CD4-positive, alpha-beta T cell (primary cell): ENCODE measurements at places on chromosomes 16 and 17. TPM values are rescaled to one million over a fixed set of nuclear protein-coding genes. Genes with fewer than 3 reads are reported as not detected.
A peak's percentile ranks its signal among the peaks of the same experiment; 100 is the strongest.

- H3K27ac ChIP-seq: peak overlapping the region; percentile 24
- no peaks in the 10 kb centered on the region for H3K27me3 ChIP-seq
- H3K4me1 ChIP-seq: peaks cover 33% of the 10 kb centered on the region
- DNase-seq: peak; percentile 84
These were observed 62.8 kb downstream of the GRB7 start for GRCh38 chr17:39800540-39800939.

Gene KRTAP4-9
- not detected for total RNA-seq

DNA sequence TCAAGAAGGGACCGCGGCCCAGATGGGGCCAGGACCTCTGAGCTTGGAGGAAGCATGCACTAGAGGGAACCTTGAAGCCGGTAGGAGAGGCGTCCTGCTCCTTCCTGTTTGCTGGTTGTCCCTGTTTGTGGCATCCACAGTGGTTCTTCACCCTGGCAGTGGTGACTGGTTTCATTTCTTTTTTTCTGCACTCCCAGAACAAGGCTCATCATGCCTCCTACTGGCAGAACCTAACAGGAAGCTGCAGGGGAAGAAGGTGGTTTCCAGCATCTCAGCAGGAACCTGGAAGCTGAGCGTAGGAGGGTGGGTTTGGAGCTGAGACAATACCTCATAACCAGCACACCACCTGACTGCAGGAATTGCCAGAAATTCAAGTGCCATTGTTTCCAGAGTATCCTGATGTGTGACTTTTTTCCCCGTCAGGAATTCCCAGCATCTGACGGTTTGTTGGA lies 5.8 kb downstream of the TMEM231 start:
- no peaks in the 10 kb centered on the region for H3K27me3 ChIP-seq
- H3K27ac ChIP-seq: no peak overlapping the region
- no peak overlapping the region for H3K4me3 ChIP-seq

DNA sequence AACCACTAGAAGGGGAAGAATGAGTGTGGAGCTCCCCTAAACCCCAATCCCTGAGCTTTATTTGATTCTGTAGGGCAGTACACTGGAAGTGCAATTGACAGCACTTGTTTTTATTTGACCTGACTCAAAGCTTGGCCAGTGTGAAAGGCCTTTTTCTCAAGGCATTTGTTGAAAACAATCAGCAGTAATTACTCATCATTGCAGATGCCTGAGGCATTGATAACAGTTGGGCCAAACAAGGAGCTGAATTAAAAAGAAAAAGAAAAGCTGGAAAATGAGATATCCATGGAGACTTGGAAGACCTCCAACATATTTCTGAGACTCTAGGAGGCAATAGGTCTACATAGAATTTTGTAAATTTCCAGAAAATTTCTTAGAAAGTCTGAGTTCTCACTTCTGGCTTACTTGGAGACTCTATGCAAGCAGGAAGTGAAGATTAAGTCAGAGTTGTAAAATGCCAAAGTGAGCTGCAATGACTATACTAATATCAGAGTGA lies 200.8 kb upstream of the KCNJ16 start:
- DNase-seq: no peak
- no peaks in the 10 kb centered on the region for H3K27me3 ChIP-seq
- no peaks in the 10 kb centered on the region for H3K4me1 ChIP-seq
- no peak overlapping the region for H3K4me3 ChIP-seq

- no peak overlapping the region for H3K27ac ChIP-seq
- H3K4me1 ChIP-seq: no peaks in the 10 kb centered on the region
- H3K4me3 ChIP-seq: no peak overlapping the region
- no peak for DNase-seq
These were observed 25.0 kb downstream of the FBXL20 start for GRCh38 chr17:39376434-39376833.

DNA sequence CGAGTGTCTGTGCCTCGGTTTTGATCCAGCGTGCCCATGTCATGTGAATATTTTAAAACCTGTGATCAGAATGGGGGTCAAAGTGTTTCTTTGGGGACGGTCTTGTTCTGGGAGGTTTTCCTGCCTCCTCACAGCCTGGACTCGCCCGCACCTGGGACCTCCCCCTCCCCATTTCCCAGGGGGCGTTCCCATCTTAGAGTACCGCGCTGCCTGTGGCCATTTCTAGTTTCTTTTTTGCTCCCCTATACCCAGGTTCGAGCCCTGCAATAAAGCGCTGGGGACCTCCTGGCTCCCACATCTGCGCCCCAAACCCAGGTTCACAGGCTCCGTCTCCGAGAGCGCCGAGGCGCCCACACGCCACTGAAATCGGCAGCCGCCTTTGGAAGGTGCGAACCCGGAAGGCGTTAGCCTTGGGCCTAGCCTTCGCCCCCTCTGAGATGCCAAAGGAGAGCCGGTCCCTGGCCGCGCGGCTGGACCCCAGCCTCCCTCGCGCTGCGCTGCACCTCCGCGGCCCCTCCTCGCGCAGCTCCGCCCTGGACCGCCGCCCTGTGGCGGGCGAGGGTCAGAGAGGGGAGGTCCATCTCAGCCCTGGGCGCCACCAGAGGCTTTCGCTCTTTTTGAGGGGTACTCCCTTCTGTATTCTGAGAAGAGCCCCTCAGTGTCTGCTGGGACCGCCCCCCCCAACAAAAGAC lies 1.7 kb downstream of the KCNJ12 start:
- H3K27me3 ChIP-seq: peaks cover 29% of the 10 kb centered on the region
- no peak for DNase-seq
- H3K27ac ChIP-seq: no peak overlapping the region
- no peak overlapping the region for H3K4me3 ChIP-seq
- H3K36me3 ChIP-seq: no peaks in the 10 kb centered on the region

GRCh38 chr17:77577491-77577890 lies 381.0 kb upstream of the TNRC6C start:
- H3K27me3 ChIP-seq: peaks cover 8% of the 10 kb centered on the region
- DNase-seq: no peak
- H3K27ac ChIP-seq: no peak overlapping the region
- H3K36me3 ChIP-seq: no peaks in the 10 kb centered on the region
- H3K4me1 ChIP-seq: no peaks in the 10 kb centered on the region

Gene SLC16A13
- 2.4 TPM for total RNA-seq

- DNase-seq: peak; percentile 21
- H3K27ac ChIP-seq: no peak overlapping the region
- H3K4me3 ChIP-seq: no peak overlapping the region
- H3K27me3 ChIP-seq: no peaks in the 10 kb centered on the region
These were observed 62.9 kb downstream of the ADCY9 start for GRCh38 chr16:4053301-4053845.

- no peak overlapping the region for H3K4me3 ChIP-seq
- peaks cover 99% of the 10 kb centered on the region for H3K36me3 ChIP-seq
- peaks cover 28% of the 10 kb centered on the region for H3K4me1 ChIP-seq
These were observed 42.0 kb downstream of the ADCY7 start for GRCh38 chr16:50308237-50308965.

Gene RAMP2
- total RNA-seq: not detected

GRCh38 chr17:66351033-66351432 lies 48.6 kb downstream of the PRKCA start:
- H3K27me3 ChIP-seq: no peaks in the 10 kb centered on the region
- no peak overlapping the region for H3K27ac ChIP-seq
- no peaks in the 10 kb centered on the region for H3K36me3 ChIP-seq
- no peak for DNase-seq

Gene SOST
- not detected for total RNA-seq

- H3K4me3 ChIP-seq: no peak overlapping the region
- DNase-seq: peak; percentile 48
- no peak overlapping the region for H3K27ac ChIP-seq
- H3K27me3 ChIP-seq: no peaks in the 10 kb centered on the region
- H3K36me3 ChIP-seq: no peaks in the 10 kb centered on the region
These were observed 21.7 kb downstream of the SLC25A10 start for GRCh38 chr17:81733507-81734404.

Gene SBK1
- total RNA-seq: 13.5 TPM

Gene RCVRN
- not detected for total RNA-seq

Gene C17orf113
- 0.55 TPM for total RNA-seq

- H3K27ac ChIP-seq: peak overlapping the region; percentile 88
- no peaks in the 10 kb centered on the region for H3K27me3 ChIP-seq
- peaks cover 98% of the 10 kb centered on the region for H3K4me1 ChIP-seq
These were observed 49.9 kb downstream of the NLRC5 start for GRCh38 chr16:57039148-57039812.

Gene MT4
- not detected for total RNA-seq

- peak overlapping the region; percentile 96 for H3K27ac ChIP-seq
- no peak for DNase-seq
- peak overlapping the region; percentile 74 for H3K4me3 ChIP-seq
- peaks cover 55% of the 10 kb centered on the region for H3K36me3 ChIP-seq
- H3K27me3 ChIP-seq: no peaks in the 10 kb centered on the region
- H3K4me1 ChIP-seq: peaks cover 86% of the 10 kb centered on the region
These were observed 1.2 kb downstream of the C16orf54 start for GRCh38 chr16:29744541-29745101.

- peaks cover 72% of the 10 kb centered on the region for H3K4me1 ChIP-seq
- H3K27me3 ChIP-seq: peaks cover 90% of the 10 kb centered on the region
- peak overlapping the region; percentile 12 for H3K4me3 ChIP-seq
These were observed 482 bp downstream of the BAHCC1 start for GRCh38 chr17:81395600-81396277.

- no peak overlapping the region for H3K4me3 ChIP-seq
- no peaks in the 10 kb centered on the region for H3K27me3 ChIP-seq
- DNase-seq: no peak
These were observed 51.6 kb downstream of the ACTG1 start for GRCh38 chr17:81460856-81461460.

Gene TPSAB1
- total RNA-seq: 0.22 TPM

Gene GLIS2
- total RNA-seq: not detected

DNA sequence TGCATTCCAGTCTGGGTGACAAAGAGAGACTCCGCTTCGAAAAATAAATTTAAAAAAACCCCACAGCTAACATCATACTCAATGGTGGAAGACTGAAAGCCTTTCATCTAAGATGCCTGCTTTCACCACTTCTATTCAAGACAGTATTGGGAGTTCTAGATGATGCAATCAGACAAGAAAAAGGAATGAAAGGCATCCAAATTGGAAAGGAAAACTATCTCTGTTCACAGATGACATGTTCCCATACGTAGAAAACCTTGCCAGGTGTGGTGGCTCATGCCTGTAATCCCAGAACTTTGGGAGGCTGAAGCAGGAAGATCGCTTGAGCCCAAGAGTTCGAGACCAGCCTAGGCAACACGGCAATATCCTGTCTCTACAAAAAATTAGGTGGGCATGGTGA lies 31.1 kb downstream of the RANBP10 start:
- H3K36me3 ChIP-seq: peaks cover 20% of the 10 kb centered on the region
- H3K4me3 ChIP-seq: no peak overlapping the region
- no peak overlapping the region for H3K27ac ChIP-seq
- DNase-seq: no peak
- peaks cover 4% of the 10 kb centered on the region for H3K4me1 ChIP-seq
- no peaks in the 10 kb centered on the region for H3K27me3 ChIP-seq

DNA sequence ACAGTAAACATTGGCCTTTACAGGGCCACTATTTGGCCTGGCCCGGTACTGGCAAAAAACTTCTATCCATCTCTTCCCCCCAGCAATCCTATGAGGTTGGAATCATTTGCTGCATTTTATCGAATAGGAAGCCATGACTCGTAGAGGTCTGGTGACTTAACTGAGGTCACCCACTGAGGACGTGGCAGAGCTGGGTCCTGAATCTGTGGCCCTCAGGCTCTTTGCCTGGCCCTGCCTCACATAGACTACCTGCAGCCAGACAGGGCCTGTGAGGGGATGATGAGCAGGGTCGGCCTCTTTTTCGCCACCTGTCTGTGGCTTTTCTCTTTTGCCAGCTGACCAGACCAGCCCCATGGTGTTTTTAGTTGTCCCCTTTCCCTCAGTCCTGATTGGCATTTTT lies 1.9 kb downstream of the PPP4C start:
- no peak overlapping the region for H3K27ac ChIP-seq
- H3K4me3 ChIP-seq: no peak overlapping the region
- H3K27me3 ChIP-seq: no peaks in the 10 kb centered on the region

GRCh38 chr17:298791-299450 lies 53.7 kb downstream of the RPH3AL start:
- H3K36me3 ChIP-seq: no peaks in the 10 kb centered on the region
- H3K27me3 ChIP-seq: peaks cover 2% of the 10 kb centered on the region
- H3K4me3 ChIP-seq: no peak overlapping the region
- H3K4me1 ChIP-seq: no peaks in the 10 kb centered on the region
- H3K27ac ChIP-seq: no peak overlapping the region
- no peak for DNase-seq

DNA sequence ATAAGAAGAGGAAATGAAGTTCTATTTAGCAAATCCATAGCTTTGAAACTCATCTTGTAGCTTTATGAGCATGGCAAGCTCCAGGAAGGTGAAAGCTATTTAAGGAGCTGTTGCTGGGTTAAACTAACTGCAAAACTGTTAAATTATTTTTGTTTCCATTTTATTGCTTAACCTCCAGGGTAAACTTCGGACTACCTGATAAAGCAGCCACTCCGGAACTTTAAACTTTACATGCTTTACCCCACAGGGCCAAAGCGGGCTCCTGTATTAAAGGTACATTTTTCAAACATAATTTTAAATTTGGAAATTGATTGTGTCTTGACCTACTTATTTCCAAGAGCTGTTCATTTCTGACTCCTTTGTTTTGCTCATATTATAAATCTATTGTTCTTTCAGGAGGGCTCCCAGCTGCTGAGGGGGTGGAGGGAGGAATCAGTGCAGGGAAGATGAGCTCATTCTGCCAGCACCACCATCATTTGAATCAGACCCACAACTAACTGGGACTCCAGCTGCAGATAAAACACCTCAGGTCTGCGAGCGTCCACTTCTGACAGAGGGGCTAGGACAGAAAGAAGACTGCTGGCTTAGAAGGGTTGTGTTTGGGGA lies 157.9 kb downstream of the IRX3 start:
- H3K36me3 ChIP-seq: no peaks in the 10 kb centered on the region
- H3K27ac ChIP-seq: no peak overlapping the region
- H3K4me3 ChIP-seq: no peak overlapping the region
- H3K4me1 ChIP-seq: no peaks in the 10 kb centered on the region
- H3K27me3 ChIP-seq: no peaks in the 10 kb centered on the region

Gene BAIAP3
- 21.5 TPM for total RNA-seq

Gene TEX2
- total RNA-seq: 8.9 TPM

DNA sequence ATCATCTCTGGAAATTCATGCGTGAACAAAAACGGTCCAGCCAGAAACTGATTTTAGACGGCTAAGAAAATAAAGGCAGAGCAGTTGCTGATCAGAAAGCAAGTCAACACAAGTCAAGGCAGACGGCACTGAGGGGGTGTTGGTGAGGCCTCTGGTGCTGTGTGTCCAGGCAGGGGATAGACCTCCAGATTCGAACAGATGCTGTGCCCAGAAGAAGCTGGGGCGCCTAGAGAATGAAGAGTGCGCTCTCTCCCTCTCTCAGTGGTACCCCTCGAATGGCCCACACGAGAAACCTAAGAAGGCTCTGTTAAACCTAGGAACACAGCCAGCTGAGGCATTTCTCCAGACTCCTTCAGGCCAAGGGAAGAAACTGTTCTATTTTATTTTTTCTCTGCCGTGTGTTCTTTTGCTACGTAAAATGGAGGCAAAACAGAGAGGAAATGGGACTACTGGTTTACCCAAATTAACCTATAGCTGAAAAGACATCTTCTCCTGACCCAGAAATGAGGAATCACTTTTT lies 178.3 kb downstream of the PMP22 start:
- H3K27ac ChIP-seq: no peak overlapping the region
- no peaks in the 10 kb centered on the region for H3K4me1 ChIP-seq
- H3K36me3 ChIP-seq: no peaks in the 10 kb centered on the region
- no peak overlapping the region for H3K4me3 ChIP-seq
- peaks cover 3% of the 10 kb centered on the region for H3K27me3 ChIP-seq
- DNase-seq: no peak

Gene ADCY9
- 7.4 TPM for total RNA-seq

- no peaks in the 10 kb centered on the region for H3K27me3 ChIP-seq
- H3K4me3 ChIP-seq: no peak overlapping the region
- H3K4me1 ChIP-seq: no peaks in the 10 kb centered on the region
These were observed 2.9 kb downstream of the SRL start for GRCh38 chr16:4239020-4239419.

GRCh38 chr16:85173146-85173980 lies 61.1 kb upstream of the CIBAR2 start:
- no peak for DNase-seq
- H3K4me3 ChIP-seq: no peak overlapping the region
- H3K4me1 ChIP-seq: no peaks in the 10 kb centered on the region
